ENCODE measurements at places on chromosomes 16 and 17. TPM values are rescaled to one million over a fixed set of nuclear protein-coding genes. Genes with fewer than 3 reads are reported as not detected.

GRCh38 chr16:25198021-25198420 is 18.7 kb upstream of the AQP8 start:
- H3K4me1 ChIP-seq, result no peaks in the 10 kb centered on the region
- no peak overlapping the region for H3K27ac ChIP-seq
- DNase-seq, result no peak
- no peak overlapping the region for H3K4me3 ChIP-seq
- H3K27me3 ChIP-seq, result no peaks in the 10 kb centered on the region

DNA sequence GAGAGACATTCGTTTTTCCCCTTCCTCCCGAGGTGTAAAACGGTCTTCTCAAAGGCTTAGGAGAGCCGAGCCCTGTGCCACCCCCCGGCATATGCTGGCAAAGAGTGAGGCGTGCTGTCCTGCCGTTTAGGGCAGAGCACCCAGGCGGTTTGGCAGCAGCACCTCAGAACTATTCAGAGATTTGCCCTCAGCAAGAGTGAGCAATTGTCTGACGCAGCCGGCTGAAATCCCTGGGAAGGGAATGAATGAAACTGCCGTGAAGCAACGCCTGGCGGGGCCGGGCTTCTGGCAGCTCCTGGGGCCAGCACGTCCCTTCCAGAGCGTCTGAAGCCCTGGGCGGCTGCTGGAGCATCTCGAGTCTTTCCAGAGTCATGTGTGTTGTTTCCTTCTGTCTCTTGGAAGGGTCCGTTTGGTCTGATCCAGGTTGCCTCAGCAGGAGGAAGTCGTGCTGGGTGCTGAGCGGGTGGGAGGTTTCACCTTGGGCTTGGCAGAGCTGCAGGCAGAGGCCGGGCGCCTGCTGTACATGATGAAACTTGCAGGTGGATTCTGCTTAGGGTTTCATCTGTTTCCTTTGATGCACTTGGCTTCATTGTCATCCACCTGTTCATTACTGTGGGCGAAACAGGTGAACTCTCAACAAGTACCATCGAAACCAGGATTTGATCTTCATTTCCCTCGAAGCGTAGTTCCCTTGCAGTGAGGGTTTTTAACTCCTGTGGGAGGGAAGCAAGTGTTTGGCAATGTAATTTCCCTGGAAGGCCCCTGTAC is 35.4 kb downstream of the TBCD start:
- no peaks in the 10 kb centered on the region for H3K27me3 ChIP-seq
- H3K27ac ChIP-seq, result no peak overlapping the region
- DNase-seq, result no peak
- H3K36me3 ChIP-seq, result peaks cover 34% of the 10 kb centered on the region
- no peak overlapping the region for H3K4me3 ChIP-seq
- no peaks in the 10 kb centered on the region for H3K4me1 ChIP-seq

GRCh38 chr16:24049113-24049512 is 207.0 kb upstream of the CACNG3 start:
- no peak for DNase-seq
- peaks cover 61% of the 10 kb centered on the region for H3K4me1 ChIP-seq
- H3K4me3 ChIP-seq, result no peak overlapping the region
- H3K36me3 ChIP-seq, result no peaks in the 10 kb centered on the region
- H3K27ac ChIP-seq, result no peak overlapping the region

ABCA6 gene
- total RNA-seq, result not detected

DNA sequence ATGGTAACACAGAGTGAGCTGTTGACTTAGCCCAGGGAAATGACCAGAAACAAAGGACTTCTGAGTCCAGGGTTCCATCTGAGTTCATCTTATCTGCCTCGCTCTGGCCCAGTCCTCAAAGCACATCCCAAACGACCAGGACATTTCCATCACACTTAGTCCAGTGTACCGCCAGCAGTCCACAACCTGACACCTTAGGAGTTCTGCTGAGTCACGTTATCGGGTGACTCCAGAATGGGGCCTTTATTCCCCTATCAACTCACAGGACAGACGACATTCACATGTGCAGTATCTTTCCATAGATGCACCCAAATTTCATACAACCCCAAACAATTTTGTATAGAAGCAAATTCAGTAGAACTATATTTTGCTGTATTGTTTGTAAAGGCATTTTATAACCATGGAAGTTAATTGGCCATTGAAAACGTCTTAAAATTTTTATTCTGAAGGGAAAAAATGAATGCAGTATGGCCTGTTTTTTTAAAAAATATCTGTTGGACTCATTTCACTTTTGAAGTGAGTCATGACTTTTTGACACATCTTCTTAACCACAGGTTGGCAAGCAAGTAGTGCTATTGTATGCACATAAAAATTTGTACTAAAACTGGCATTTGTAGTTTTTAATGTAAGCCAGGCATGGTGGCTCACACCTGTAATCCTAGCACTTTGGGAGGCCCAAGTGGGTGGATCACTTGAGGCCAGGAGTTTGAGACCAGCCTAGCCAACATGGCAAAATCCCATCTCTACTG is 46.3 kb downstream of the ZNF18 start:
- peaks cover 28% of the 10 kb centered on the region for H3K36me3 ChIP-seq
- no peaks in the 10 kb centered on the region for H3K27me3 ChIP-seq
- H3K4me1 ChIP-seq, result peaks cover 5% of the 10 kb centered on the region
- no peak overlapping the region for H3K4me3 ChIP-seq

GRCh38 chr16:3963203-3963602 is 82.7 kb upstream of the CREBBP start:
- peak overlapping the region; percentile 73 for H3K27ac ChIP-seq
- H3K27me3 ChIP-seq, result no peaks in the 10 kb centered on the region
- no peak overlapping the region for H3K4me3 ChIP-seq
- DNase-seq, result no peak
- H3K36me3 ChIP-seq, result peaks cover 2% of the 10 kb centered on the region

GRCh38 chr17:30341703-30342249 is 7.9 kb upstream of the TMIGD1 start:
- DNase-seq, result no peak
- peaks cover 14% of the 10 kb centered on the region for H3K4me1 ChIP-seq
- H3K27ac ChIP-seq, result no peak overlapping the region
- no peak overlapping the region for H3K4me3 ChIP-seq

APRT gene
- 282 TPM for total RNA-seq

Measured in WTC11 (cell line).